ENCODE measurements at places on chromosomes 12 and 14.
A peak's percentile ranks its signal among the peaks of the same experiment; 100 is the strongest.

GRCh38 chr12:54385251-54385914 is 850 bp upstream of the ZNF385A start:
- peak; percentile 36 for DNase-seq

DNA sequence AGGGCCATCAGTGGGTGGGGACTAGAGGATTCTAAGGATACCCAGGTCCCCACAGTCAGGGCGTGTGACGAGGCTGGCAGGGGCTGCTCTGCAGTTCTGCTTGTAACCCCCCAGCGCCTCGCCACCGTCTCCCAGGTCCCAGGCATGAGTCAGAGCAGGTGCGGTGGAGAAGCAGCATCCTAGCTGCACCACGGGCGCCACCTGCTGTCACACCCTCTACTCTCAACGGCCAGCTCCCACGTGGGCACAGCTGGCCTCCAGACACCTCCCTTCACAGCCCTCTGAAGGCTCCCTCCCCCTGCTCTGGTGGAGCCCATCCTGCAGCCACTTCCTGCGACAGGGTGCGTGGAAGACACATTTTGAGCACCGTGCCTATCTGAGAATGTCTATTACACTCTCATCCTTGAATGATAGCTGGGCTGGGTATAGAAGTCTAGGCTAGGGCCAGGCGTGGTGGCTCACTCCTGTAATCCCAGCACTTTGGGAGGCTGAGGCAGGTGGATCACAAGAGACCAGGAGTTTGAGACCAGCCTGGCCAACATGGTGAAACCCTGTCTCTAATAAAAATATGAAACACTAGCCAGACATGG is 6.9 kb upstream of the NUDT14 start:
- no peak for DNase-seq

DNA sequence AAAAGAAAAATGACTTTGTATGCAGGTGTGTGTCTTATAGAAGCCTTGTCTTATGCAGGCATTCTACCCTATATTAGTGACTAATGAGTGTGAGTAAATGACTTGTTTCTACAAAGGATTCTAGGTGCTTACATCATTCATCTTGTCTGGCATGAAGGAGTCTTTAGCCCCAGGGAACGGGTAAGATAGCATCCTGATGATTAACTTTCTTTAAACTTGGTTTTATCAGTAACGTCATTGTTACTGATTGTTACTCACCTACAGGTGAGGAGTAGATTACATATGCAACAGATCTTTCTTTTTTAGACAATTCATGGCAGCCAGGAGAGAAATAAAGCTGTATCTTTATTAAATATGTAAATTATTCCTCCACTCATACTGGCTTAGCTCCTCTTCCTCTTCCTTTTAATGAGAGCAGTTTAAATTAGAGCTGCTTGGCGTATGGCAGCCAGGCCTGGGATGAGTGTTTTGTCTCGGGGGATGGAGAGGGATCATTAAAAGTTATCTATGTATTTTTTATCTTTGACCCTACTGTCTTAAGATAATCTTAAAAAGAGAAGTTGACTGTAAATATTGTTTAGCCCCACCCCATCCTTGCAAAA is 57.2 kb upstream of the ATP2A2 start:
- no peak for DNase-seq

DNA sequence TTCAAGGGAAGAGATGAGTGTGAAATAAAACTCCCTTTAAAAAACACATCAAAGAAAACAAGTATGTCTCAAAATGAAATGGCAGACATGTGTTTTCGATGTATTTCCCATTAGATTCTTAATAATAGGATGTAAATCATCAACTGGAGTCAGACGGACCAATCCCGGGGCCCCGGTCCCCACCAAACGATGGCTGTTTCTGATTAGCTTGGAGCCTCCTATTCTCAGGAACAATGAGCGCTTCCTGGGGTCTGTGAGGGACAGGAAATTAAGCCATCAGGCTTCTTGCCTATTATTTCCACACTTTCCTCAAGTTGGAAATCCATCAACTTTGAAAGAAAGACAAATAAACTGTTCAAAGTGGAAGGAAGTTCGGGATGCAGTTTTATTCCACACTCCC is 179.4 kb downstream of the EFCAB11 start:
- no peak for DNase-seq

DNA sequence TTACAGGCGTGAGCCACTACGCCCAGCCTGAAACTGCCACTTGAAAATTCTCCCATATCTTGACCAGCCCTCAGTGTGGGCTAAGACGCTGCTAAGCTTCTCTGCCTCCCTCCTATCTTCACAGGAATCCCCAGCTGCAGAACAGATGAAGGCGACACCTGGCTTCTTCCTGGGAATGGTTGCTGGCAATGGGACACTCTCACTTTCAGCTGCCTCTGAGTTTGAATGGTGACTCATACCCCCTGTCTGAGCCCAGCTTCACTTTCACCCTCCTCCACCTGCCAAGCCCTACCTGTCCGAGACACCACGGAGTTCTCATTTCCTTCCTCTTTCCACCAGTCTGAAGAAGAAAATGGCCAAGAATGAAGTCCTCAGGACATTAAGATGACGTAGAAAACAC is 18.3 kb upstream of the VASH1 start:
- no peak for DNase-seq

- no peak for DNase-seq
Measured at GRCh38 chr14:34051966-34052657, 101.2 kb upstream of the EGLN3 start.

GRCh38 chr12:111304642-111305071 is 64.2 kb downstream of the PHETA1 start:
- no peak for DNase-seq

DNA sequence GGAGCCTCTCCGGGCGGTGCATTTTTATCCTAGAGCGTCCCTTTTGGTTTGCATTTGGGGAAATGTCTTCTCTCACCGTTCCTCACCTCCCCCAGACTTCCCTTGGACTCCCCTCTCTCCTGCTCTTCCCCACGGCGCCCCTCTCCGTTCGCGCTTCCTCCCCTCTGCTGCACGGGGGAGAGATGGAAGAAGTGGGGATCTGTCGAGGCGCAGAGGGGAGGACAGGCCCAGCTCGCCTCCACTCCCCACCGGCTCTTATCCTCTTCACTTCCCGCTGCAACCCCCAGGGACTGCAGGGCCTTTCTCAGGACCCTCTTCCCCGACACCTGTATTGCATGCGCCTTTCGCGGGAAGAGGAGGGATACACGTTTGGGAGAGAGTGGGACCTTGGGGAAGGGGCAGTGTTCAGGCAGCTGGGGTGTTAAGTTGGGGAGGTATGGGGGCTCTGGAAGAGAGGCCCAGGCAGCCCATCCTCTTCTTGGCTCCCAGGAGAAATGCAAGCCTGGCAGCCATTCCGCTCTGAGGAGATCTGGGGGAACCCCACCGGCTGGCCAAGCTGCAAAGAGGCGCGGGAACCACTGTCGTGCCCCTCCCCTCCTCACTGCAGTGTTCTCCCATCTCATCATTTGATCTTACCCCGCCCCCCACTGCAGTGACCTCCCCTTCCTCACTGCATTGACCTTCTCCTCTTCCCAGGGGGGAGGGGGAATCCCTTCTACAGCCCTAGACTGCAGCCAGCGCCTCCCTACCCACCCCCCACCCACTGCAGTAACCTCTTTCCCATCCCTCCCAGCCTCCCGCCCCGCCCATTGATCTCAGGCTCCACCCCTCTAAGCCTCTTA is 788 bp downstream of the ENO2 start:
- peak; percentile 68 for DNase-seq

- no peak for DNase-seq
Measured at GRCh38 chr14:104783484-104784217, 11.9 kb downstream of the AKT1 start.

GRCh38 chr14:71395151-71395604 is 487.9 kb downstream of the PCNX1 start:
- no peak for DNase-seq

- peak; percentile 41 for DNase-seq
Measured at GRCh38 chr12:57521525-57522010, 1.1 kb upstream of the MBD6 start.

- DNase-seq, result peak; percentile 37
Measured at GRCh38 chr12:124286414-124286813, 8.5 kb upstream of the RFLNA start.

- DNase-seq, result no peak
Measured at GRCh38 chr12:70288817-70289216, 45.6 kb downstream of the CNOT2 start.

DNA sequence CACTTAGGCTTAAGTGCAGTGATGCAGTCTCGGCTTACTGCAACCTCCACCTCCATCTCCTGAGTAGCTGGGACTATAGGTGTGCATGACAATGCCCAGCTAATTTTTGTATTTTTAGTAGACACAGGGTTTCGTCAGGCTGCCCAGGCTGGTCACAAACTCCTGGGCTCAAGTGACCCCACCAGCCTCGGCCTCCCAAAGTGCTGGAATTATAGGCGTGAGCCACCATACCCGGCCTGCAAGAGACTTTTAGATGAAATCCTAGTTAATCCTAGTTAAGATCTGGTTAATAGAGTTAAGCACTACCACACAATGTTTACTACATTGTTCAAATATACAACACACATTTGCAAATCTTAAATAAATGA is 196.5 kb upstream of the AMIGO2 start:
- no peak for DNase-seq

DNA sequence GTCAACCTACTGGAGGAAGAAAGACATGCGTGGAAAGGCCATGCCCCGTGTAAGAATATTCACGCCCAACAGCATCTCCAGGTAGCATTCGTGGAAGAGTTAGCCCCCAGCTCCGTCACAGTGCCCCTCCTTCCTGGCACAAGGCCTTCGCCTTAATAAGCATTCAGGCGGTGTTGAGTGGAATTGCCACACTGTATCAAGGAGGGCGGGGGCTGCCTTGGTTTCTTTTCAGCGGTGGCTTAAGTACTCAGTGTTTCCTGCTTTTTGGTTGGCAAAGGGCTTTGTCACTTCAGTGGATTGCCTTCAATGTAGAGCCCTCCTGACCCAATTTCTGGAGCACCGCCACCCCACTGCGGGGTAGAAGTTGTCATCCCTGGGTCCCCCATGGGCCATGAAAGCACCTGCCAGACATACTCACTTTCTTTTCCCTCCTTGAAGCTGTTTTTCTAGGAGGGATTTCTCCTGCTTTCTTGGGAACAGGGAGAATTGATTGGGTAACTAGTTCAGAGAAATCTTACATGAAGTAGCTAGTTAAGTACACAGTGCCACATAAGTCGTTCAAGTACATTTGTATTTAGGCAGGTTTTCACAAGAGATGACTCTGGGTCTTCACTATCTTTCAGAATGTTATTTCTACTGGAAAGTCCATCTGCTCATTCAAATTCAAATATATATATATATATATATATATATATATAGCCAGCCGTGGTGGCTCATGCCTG is 65.5 kb upstream of the STON2 start:
- DNase-seq, result no peak

GRCh38 chr12:124007826-124008570 is 35.0 kb downstream of the ZNF664 start:
- DNase-seq, result no peak

GRCh38 chr12:26736563-26737486 is 96.2 kb downstream of the ITPR2 start:
- DNase-seq, result no peak

DNA sequence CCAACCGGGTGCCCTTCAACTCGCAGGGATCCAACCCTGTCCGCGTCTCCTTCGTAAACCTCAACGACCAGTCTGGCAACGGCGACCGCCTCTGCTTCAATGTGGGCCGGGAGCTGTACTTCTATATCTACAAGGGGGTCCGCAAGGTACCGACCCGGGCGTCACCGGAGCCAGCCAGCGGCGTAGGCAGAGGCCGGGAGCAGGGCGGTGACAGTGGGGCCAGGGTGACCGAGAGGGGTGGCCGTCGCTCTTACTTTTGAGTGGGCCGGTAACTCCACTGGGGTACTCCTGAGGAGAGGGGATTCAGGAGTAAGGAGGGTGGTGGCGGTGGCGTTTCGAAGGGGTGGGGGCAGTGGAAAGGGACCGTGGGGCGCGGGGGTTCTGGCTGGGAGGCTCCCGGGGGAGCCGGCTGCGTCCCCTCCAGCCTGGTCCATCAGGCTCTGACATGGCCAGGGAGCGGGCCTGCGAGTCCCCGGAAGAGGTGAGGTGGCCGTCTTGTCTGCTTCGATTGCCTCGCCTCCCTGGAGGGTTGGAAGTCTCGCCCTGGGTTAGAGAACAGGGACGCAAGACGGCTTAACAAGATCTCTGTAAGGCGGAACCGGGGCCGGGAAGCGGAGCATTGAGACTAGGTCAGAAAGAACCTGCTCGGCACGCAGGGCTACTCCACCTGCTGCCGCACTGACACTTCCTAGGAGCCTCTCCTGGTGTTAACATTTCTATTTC is 491 bp downstream of the WDR20 start:
- DNase-seq, result peak; percentile 28

GRCh38 chr14:56816574-56817391 is 6.5 kb upstream of the OTX2 start:
- peak; percentile 38 for DNase-seq

- no peak for DNase-seq
Measured at GRCh38 chr14:61258985-61259384, 22.2 kb downstream of the TMEM30B start.

- no peak for DNase-seq
Measured at GRCh38 chr12:118098911-118099671, 4.7 kb downstream of the VSIG10 start.

GRCh38 chr14:37589715-37590427 is 5.2 kb downstream of the FOXA1 start:
- no peak for DNase-seq

GRCh38 chr12:85804663-85805062 is 31.5 kb downstream of the RASSF9 start:
- DNase-seq, result no peak

- DNase-seq, result no peak
Measured at GRCh38 chr12:6072302-6072752, 52.1 kb downstream of the VWF start.

- no peak for DNase-seq
Measured at GRCh38 chr14:68820999-68821683, 28.3 kb upstream of the ZFP36L1 start.

- no peak for DNase-seq
Measured at GRCh38 chr14:75295061-75295461, 16.4 kb downstream of the FOS start.

DNA sequence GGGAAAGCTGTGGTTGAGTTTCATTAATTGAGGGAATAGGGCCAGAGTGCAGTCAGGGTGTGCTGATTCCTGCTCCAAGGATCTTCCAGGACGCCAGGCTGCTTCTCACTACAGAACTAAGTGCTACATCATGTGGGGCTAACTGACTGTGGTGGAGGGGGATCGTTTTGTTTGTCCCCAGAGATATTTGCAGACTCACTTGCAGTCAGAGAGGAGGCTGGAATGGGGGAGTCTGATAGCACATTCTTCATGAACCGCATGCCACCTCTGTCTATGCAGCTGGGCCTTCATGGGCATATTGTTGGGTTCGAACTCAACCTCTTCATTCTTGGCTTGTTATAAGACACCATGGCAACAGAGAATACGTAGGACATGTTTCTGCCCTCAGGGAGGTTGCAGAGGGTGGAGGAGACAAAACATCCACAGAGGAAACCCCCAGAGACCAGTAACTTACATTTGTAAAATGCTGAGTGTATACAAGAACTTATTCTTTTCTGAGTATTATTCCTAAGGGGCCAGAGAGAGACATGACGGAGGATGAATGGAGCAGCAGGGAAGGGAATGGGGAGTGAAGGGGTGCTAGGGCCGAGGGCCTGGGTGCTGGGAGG is 13.0 kb downstream of the KRT7 start:
- DNase-seq, result no peak
